ENCODE measurements at places on chromosomes 7 and 10. TPM values are rescaled to one million over a fixed set of nuclear protein-coding genes. Genes with fewer than 3 reads are reported as not detected.

DNA sequence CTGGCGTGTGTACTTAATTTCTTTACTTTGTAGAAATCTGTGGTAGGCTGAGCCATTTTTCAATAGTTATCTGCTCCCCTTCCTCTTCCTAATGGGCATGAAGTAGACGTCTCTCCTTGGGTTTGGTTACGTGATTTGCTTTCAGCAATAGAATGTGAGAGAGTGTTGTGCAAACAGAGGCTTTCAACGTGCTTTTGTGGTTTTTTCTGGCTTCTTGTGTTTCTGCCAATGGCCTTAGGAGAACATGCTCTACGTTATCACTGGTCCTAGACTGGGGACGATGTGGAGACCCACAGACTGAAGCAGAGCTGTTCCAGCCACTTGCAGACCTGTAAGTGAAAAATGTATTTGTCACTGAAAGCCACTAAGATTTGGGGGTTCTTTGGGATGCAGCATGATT, 107.2 kb upstream of the NPTX2 start:
- no peak overlapping the region for H3K4me3 ChIP-seq
- H3K36me3 ChIP-seq: no peaks in the 10 kb centered on the region
- H3K27ac ChIP-seq: no peak overlapping the region
- no peaks in the 10 kb centered on the region for H3K4me1 ChIP-seq

DNA sequence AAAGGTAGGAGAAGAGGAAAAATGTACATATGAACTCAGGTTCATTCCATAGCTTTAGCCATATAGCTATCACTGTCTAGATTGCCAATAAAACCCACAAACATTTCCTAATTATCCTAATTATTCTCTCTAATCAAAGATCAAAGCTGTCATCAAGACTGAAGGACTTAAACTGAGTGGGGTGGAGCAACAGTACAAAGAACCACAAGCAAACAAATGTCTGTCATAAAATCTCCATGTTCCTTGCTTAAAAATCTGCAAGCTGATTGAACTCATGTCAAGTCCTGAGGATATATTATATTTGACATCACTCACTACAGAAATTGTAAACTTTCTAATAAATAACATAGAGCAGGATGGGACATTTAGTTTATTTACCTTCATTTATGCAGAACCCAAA, 315.9 kb downstream of the SNX13 start:
- no peak for DNase-seq
- H3K27me3 ChIP-seq: no peaks in the 10 kb centered on the region
- H3K4me3 ChIP-seq: no peak overlapping the region
- H3K4me1 ChIP-seq: no peaks in the 10 kb centered on the region
- no peak overlapping the region for H3K27ac ChIP-seq

Gene ATOH7
- total RNA-seq: not detected

DNA sequence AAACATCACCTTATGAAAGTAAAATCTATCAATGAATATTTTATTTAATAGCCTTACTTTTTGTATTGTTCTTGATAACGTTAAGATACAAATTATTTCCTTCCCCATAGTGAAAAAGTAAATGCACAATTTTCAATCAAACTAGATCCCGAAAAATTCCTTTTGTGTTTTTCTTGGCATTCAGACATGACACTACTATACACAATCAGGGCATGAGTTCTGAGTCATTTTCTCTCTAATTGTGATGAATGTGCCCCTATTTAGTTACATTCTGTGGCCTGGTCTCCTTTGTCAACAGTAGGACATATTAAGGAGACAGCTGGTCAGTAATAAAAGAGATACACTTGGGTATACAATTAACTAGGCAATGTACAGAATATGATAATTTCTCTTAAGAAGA, 19.8 kb downstream of the COL1A2 start:
- H3K27ac ChIP-seq: no peak overlapping the region
- H3K27me3 ChIP-seq: no peaks in the 10 kb centered on the region
- no peak overlapping the region for H3K4me3 ChIP-seq
- peaks cover 61% of the 10 kb centered on the region for H3K36me3 ChIP-seq

Gene OR2A7
- total RNA-seq: 0.16 TPM

GRCh38 chr10:13916384-13916947, 329.7 kb downstream of the PRPF18 start:
- H3K4me1 ChIP-seq: no peaks in the 10 kb centered on the region
- H3K27me3 ChIP-seq: no peaks in the 10 kb centered on the region
- H3K36me3 ChIP-seq: no peaks in the 10 kb centered on the region
- H3K4me3 ChIP-seq: no peak overlapping the region
- DNase-seq: no peak
- H3K27ac ChIP-seq: no peak overlapping the region
